ENCODE measurements at places on chromosomes 2 and 18.

- no peak for DNase-seq
These were observed 71.3 kb downstream of the CTIF start for GRCh38 chr18:48609820-48610815.

DNA sequence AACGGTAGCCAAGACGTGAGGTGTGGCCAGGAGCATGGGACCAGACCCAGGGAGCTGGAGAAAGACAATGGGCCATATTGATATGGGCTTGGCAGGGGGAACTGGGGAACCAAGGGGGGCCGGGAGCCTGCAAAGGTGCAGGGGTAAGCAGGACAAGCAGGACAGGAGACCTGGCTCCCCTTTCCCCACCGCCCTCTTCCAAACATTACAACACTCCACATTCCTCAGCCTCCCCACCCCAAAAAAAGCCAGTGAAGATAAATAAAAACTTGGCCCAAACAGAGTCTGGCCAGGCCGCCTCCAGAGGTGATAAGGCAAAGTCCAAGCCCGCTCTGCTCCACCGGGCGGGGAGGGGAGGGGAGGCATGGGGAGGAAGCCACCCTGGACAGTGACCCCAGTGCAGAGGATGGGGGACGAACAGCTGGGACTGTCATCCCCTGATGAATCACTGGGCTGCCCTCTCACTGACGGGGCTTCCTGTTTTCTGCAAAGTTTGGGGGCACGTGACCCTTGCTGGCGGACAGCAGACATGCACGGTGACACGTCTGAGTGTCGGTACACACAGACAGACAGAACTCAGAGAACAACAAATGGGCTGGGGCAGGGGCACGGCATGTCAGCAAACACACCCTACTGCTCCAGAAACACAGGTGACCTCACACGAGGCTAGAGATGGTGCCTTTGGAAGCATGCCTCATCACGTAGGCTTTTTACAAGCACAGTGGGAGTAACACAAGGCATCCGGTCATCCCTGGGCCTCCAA lies 100.2 kb downstream of the TNS1 start:
- peak; percentile 87 for DNase-seq

DNA sequence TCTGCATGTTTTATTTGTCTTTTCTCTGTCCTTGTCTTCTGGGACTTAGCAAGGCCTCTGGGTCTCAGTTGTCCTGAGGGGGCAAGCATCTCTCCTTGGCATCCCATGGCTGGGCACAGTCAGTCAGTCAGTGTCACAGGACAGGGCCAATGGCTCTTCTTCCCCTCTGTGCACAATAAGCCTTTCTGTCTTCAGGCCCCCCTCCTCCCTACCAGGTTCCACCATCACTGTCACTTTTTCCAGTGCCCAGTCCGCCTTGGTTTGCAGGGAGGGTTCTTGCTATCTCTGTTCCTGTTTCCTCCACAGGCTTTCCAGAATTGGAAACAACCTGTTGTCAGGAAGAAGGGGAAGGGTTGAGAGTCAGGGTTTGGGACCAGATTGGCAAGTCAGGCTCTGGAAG lies 1.7 kb upstream of the VAMP5 start:
- DNase-seq: no peak

DNA sequence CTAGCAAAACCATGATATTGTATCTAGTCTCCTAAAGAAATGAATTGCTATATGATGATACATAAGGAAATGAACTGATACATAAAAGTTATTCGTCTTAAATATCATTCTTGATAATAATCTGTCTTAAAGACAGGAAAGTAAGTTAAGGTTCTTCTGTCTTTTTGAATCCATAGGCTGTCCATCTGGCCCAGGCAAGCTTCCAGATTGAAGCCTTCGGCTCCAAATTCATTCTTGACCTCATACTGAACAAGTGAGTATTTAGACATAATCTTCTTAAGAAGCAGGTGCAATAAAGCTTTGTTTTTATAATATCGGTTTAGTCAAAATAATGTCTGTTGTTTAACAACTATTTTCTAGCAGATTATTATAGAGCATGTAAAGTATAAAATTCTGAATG lies 37.7 kb downstream of the ADAM23 start:
- no peak for DNase-seq

- DNase-seq: no peak
These were observed 154.0 kb downstream of the LDLRAD4 start for GRCh38 chr18:13372531-13372951.

DNA sequence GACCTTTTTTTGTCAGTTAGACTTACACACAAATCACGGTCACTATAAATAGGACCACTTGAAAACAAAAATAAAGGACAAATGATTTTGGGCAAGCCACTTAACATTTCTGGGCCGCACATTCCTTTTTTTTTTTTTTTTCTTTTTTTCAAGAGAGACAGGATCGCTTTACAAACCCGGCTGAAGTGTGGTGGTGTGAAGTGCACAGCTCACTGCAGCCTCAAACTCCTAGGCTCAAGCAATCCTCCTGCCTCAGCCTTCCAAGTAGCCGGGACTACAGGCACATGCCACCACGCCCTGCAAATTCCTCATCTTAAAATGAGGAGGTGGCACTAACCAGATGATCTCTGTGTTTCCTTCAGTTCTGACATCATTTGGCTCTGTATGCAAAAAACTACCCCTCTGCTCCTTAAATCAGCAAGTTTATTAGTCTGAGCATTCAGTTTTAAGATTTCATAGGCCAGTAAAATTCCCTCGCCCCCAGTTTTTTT lies 28.3 kb upstream of the MRO start:
- no peak for DNase-seq

GRCh38 chr2:127563458-127564428 lies 28.3 kb downstream of the MYO7B start:
- DNase-seq: no peak

GRCh38 chr18:62717169-62717924 lies 2.0 kb downstream of the PHLPP1 start:
- DNase-seq: no peak

DNA sequence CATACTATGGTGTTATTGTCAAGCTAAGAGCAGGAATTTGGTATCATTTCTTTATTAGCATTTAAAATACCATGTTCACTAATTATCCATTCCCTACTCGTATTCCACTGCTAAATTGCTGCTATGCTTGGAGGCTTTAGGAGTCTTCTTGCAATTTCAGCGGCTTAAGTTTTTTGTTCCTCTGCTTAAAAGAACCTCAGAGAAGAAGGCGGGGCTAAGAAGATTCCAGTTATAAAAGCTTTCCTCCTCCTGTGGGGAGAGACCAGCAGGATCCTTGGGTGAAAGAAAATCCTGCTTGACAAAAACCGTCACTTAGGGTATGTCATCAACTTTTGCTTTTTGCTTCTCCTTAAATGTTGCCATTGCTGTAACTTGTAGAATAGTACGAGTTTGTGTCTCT lies at the start of gene TRPM8:
Gene TRPM8, plus strand, starts transcription at position 258 of the 400 bp plus-strand sequence. CDS start 9,165 bp downstream, outside the sequence.
- no peak for DNase-seq

DNA sequence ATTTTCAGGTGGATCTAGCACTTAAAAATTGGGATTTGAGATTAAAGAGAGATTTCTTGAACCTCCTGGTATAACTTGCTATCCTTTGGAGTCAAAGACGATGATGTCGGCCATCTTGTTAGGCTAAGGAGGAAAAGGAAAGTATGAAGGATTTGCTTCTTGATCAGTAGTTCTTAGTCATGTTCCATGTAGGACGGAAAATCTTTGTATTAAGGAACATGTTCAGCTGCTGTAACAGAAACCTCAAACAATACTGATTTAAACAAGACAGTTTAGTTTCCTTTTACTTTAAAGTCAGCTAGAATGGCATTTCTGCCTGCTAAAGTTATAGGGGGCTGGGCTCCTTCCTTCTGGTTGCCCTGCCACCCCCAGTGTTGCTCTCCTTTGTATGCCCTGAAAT lies 56.4 kb upstream of the MGAT5 start:
- DNase-seq: no peak

- no peak for DNase-seq
These were observed 1.9 kb downstream of the SPAG16 start for GRCh38 chr2:213286161-213286560.

- no peak for DNase-seq
These were observed 9.6 kb upstream of the DPYSL5 start for GRCh38 chr2:26838121-26838906.

- DNase-seq: no peak
These were observed 679.3 kb downstream of the ZEB2 start for GRCh38 chr2:143840601-143841000.

- DNase-seq: no peak
These were observed 135.7 kb upstream of the NFATC1 start for GRCh38 chr18:79260023-79260422.

- no peak for DNase-seq
These were observed 152.5 kb upstream of the AQP4 start for GRCh38 chr18:27017901-27018500.

- no peak for DNase-seq
These were observed 79.7 kb upstream of the MAP4K4 start for GRCh38 chr2:101617796-101618195.

GRCh38 chr2:169895294-169895985 lies 68.2 kb downstream of the UBR3 start:
- no peak for DNase-seq

- DNase-seq: no peak
These were observed 83.8 kb upstream of the REG3G start for GRCh38 chr2:78941751-78942150.

GRCh38 chr2:45826884-45827635 lies 175.6 kb downstream of the PRKCE start:
- no peak for DNase-seq

DNA sequence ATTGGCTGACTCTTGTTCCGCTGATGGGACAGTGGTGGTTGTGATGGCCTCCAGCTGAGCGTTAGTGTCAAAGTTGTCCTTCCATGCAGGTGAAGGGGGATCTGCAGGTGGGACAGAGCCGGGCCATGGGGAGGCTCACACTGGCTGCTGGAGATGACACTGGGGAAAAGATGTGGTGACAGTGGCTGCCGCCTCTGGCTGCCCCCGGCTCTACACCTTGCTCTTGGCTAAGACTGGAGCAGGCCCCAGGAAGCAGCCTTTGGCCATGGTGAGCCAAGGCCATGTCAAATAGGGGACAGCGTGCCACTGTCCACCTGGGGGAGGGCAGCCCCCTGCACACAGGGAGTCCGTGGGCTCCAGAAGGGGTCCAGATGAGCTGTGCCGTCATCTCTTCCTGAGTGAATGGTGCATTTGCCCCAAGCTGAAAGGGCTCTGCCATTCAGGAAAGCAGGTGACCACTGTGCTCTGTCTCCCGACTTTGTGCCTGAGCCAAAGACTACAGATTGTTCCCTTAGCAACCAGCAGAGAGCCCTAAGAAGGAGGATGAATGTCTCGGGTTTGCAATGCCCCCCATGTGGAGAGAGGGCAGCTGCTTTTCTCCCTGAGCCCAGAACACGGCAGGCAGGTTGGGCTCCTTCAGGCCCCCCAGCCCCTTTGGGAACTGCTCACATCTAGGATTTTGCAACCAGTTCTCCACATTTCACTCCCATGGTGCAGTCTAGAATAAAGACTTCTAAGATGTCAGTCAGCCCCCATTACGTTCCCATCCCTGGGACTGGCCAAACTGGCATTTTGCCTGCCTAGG lies 79.1 kb upstream of the BCL2L11 start:
- no peak for DNase-seq

- peak; percentile 73 for DNase-seq
These were observed 71.4 kb upstream of the ITGB6 start for GRCh38 chr2:160271171-160272086.

DNA sequence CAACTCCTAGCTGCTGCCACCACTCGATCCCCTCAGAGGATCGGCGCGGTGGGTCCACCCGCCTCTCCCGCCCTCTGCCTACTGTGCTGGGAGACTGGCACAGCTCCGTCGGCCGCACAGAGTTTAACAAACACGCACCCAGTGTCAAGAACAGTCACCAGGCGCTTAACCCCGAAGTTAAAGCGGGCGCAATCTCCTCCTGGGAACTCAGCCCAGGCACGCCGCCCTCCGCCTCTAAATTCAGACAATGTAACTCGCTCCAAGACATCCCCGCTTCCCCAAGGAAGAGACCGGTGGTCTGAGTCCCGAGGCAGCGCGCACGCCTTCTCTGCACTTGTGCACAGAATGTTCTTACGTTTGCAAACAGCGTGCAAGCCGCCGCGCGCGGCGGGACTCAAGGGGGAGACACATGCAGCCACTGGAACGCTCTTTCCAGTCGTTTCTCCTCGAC lies 533 bp downstream of the CXCR4 start:
- DNase-seq: peak; percentile 81

GRCh38 chr18:48134609-48135008 lies 204.2 kb upstream of the SMAD2 start:
- DNase-seq: no peak

DNA sequence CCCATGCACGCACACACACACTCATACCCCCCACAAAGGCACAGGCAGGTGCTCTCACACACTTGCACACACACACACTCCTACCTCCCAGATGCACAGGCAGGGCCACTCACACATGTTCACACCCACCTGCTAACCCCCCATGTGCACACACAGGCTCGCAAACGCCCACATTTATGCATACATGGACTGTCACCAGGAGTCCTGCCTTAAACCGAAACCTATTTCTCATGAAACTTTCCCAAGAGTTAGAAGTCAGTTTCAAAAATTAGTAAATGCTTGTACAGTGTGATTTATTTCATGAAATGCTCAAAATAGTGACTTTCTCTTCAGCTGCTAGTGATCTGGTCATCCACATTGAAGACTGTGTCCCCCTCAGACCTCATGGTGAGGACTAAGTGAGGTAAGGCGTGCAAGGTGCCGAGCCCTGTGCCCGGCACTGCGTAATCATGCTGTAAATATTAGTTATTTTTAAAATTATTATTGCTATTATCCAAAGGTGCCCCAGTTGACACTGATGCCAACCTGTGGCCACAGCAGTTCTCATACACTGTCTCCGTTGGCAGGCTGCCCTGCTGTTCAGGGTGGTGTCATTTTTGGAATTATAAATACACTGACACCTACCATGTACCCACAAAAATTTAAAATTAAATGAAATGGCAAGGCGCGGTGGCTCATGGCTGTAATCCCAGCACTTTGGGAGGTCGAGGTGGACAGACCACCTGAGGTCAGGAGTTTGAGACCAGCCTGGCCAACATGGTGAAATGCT lies 12.4 kb downstream of the CNNM4 start:
- DNase-seq: no peak

- no peak for DNase-seq
These were observed 738.3 kb upstream of the HS6ST1 start for GRCh38 chr2:129056959-129057317.

GRCh38 chr18:8937160-8938094 lies 165.1 kb upstream of the NDUFV2 start:
- DNase-seq: no peak

DNA sequence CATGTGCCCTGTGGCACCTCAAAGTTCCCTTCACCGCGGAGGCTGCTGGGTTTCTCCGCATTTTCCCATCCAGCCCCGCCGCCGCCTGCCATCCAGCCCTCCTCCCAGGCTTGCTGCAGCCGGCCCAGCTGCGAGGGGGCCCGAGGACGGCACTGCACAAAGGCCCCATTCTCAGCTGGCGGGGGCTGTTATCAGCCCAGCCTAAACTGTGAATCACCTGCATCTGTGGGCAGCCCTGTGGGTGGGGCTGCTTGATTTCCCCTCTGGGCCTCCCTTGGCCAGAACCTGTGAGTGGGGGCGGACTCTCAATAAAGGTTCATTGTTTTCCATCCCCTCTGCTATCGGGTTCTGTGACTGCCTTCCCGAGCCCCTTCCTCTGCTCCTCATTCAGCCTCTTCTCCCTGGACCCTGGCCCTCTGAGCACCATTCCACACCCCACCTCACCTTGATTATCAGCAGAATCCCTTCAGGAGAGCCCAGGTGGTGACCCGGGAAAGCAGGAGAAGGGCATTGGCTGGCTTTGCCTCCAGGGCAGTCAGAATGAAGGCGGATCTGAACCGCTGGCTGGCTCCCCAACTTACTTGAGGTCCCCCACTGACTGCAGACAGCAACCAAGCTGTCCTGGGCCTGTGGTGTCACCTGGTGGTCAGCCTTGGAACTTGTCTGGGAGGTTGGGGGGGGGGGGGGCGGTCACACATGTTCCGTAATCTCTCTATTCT lies 204.5 kb downstream of the ZFP36L2 start:
- no peak for DNase-seq

All from upper lobe of right lung (tissue), 1 donor.